ENCODE measurements at places on chromosomes 11 and 22.

DNA sequence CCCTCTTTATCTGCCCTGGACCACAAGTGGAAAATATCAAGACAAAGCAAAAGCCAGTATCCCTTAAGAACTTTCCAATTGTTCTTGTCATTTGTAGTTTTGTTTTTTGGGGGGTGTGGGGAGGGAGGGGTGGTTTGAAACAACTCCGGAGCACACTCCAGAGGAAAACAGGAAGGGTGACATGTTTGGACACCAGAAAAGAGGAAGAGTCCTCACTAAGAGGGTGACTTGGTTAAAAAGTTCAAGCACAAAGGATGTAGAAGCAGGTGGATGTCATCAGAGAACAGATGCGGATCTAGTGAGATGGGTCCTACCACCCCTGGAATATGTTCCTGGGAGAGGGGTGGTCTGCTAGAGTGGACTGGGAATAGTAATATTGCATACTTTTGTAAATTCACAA is 25.8 kb downstream of the ADAMTS8 start:
- peak; percentile 29 for DNase-seq

DNA sequence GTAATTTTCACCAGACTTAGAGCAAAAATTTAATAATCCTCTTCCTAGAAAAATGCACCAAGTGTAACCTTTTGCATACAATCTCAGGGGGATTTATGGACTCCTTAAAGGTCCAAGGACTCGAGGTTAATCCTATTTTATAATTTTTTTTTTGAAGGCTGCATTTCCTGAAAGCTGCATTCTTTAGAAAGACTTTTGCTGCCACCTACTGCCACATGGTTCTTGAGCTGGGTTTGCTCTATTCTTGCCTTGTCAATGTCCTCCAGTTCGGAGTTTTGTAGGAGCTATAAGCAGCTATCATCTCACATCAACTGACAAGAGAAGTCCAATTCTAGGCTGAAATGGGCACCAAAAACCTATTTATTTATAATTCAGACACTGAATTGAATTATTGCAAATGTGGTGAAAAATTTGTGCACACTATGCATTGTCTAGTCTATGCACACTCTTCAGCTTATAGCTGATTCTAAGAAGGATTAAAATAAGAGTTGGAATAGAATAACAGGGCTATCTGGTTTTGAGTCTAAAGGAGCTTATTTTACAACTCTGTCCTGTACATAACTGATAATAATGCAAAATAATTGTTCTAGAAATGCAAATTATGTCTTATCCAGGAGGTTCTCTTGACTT is 31.3 kb downstream of the TRAF6 start:
- peak; percentile 80 for DNase-seq

- no peak for DNase-seq
Observed at GRCh38 chr11:117044287-117045035, 53.8 kb downstream of the SIK3 start.

GRCh38 chr11:16818284-16818683 is 79.8 kb downstream of the C11orf58 start:
- no peak for DNase-seq

- no peak for DNase-seq
Observed at GRCh38 chr11:75182664-75183063, 31.8 kb downstream of the SLCO2B1 start.

DNA sequence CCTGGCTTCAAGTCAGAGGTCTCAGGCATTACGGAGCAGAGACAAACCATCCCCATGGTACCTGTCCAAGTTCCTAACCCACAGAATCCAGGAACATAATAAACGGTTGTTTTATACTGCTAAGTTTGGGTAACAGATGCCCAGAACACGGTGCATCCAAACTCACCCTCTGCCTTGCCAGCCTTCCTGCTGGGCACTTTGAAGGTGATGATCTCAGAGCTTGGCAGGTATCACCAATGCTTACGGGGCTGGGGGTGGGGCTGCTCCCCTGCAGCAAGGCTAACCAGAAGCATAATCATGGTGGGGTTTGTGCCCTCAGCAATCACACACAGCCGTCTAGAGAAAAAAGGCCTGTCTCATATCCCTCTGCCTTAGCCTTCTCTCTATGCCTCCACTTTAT is 27.1 kb downstream of the DKK3 start:
- DNase-seq, result no peak

- no peak for DNase-seq
Observed at GRCh38 chr11:27391331-27392015, 28.5 kb upstream of the CCDC34 start.
